ENCODE measurements at places on chromosomes 16 and 17. TPM values are rescaled to one million over a fixed set of nuclear protein-coding genes. Genes with fewer than 3 reads are reported as not detected.

Gene C16orf92
- not detected for total RNA-seq

Gene HS3ST4
- total RNA-seq, result not detected

Gene KCNJ2
- not detected for total RNA-seq

Gene HES7
- 3.1 TPM for total RNA-seq

Gene CDH3
- total RNA-seq, result not detected

Gene KRT16
- total RNA-seq, result not detected

Gene TMEM204
- total RNA-seq, result 22.6 TPM

Gene CFAP97D1
- total RNA-seq, result not detected

Gene HID1
- total RNA-seq, result 0.89 TPM

Gene PRSS53
- total RNA-seq, result 3.5 TPM

Gene TERB1
- total RNA-seq, result not detected

Gene JUP
- 0.42 TPM for total RNA-seq

Gene CCL11
- total RNA-seq, result not detected

Gene PABPN1L
- not detected for total RNA-seq

Gene IGSF6
- 0.08 TPM for total RNA-seq

Gene TRAF4
- total RNA-seq, result 159 TPM

Gene CDH1
- not detected for total RNA-seq

Gene HLF
- 0.36 TPM for total RNA-seq

Gene HYDIN
- total RNA-seq, result not detected

Gene YWHAE
- 609 TPM for total RNA-seq

Gene NPB
- total RNA-seq, result not detected

Gene KCNH6
- total RNA-seq, result not detected

Gene NHLRC4
- total RNA-seq, result 0.25 TPM

Gene CD300E
- total RNA-seq, result not detected

Gene CHD9
- 17.1 TPM for total RNA-seq

Gene CMTM2
- 0.36 TPM for total RNA-seq

Gene WNK4
- 0.38 TPM for total RNA-seq

Gene USH1G
- total RNA-seq, result not detected

Gene ANKRD40CL
- total RNA-seq, result not detected

Gene KRT36
- not detected for total RNA-seq

Gene LPCAT2
- total RNA-seq, result 0.19 TPM

Gene ZNF652
- 6.5 TPM for total RNA-seq

Gene TEX14
- 0.25 TPM for total RNA-seq

Gene MPV17L
- 0.21 TPM for total RNA-seq

Gene SLC38A10
- total RNA-seq, result 48.3 TPM

Gene ITGAX
- 5.3 TPM for total RNA-seq

Gene TBC1D3I
- 0.44 TPM for total RNA-seq

Gene KRTAP4-6
- not detected for total RNA-seq

Gene COL1A1
- total RNA-seq, result 1.0 TPM

Gene KRTAP1-3
- total RNA-seq, result not detected

Gene MYO15A
- total RNA-seq, result 0.46 TPM

Gene E4F1
- 25.6 TPM for total RNA-seq

Gene MT3
- total RNA-seq, result 2.6 TPM

Gene COX6A2
- not detected for total RNA-seq

Gene ZNF267
- total RNA-seq, result 74.4 TPM

Gene MAFG
- total RNA-seq, result 29.7 TPM

Gene SOX9
- not detected for total RNA-seq

Gene ST6GALNAC1
- not detected for total RNA-seq

Gene TMC7
- not detected for total RNA-seq

Gene GCGR
- total RNA-seq, result not detected

Gene IGF2BP1
- total RNA-seq, result 0.40 TPM
